ENCODE measurements at places on chromosomes 5 and 9.
A peak's percentile ranks its signal among the peaks of the same experiment; 100 is the strongest.

- no peak for DNase-seq
Measured at GRCh38 chr5:67435032-67435431, 238.4 kb upstream of the CD180 start.

DNA sequence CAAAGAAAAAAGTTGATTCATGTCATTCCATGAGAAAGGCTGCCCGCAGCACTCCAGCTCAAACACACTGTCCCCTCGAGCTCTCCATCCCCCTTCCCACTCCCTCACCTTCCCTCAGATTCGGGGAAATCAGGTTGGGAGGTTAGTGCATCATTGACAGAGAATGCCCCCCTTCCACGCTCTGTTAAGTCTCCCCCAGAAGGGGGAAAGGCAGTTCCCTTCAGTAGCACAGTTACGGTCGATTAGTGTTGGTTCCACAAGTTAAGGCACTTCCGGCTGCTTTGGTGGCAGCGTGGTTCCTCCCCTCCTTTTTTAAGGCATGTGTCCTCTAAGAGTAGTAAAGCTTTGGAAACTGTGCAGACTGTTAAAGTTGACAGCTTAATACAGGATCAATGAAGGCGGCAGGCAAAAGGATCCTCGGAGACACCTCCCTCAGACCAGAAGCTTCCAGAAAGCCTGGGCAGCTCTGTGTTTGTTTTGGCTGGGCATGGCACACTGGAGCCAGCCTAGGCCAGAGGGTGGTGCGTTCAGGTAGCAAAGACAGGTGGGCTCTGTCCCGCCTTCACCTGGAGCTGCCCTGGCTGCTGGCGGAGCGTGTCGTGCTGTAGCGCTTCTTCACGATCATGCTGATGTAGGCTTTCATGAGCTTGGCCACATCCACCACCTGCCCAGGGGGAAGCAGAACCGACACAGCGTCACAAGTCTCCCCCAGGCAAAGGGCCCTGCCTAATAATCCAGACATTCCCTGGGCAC is 49.5 kb upstream of the RETREG1 start:
- DNase-seq, result no peak

DNA sequence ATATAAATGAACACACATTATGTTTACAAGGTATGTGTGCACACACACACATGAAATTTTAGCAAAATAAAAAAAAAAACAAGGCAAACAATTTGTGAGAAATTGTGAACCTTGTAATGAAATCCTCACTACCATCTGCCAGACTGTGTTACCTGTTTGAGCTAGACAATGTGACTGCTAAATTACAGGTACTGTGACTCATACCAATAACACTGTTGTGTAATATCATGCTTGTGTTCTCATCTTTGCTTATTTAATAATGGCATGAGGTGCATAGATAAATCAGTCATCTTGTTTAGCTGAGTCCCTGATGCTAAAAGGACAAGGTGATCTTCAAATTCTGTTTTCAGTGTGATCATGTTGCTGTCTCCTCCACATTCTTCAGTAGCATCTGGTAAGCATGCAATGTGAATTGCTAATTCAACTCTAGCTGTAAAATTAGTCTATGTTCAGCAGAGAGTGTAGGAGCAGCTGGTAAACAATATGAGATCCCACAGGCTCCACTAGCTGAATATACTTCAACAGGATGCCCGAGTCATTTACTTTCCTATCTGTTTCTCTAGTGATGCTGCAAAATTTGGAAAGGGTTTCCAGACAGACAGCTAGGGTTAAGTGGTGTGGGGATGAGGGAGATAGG is 966.3 kb upstream of the C9orf72 start:
- DNase-seq, result no peak

DNA sequence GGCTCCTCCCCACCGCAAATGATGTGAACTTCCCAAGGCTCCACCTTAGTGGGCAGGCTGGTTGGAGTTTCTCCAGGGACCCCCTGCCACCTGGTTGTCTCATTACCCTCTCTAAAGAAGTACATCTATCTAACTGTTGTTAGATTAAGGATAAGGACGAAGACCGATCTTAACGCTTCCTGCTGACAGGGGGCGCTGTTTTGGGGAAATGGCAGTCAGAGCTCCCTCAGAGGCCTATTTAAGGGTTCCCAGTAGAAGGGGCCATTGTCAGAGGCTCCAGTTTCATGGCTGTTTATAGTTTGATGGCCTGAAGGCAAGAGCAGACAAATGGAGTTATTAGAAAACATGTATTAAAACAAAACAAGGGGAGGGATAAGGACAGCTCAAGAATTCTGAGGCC is 100.1 kb downstream of the SPEF2 start:
- peak; percentile 12 for DNase-seq

DNA sequence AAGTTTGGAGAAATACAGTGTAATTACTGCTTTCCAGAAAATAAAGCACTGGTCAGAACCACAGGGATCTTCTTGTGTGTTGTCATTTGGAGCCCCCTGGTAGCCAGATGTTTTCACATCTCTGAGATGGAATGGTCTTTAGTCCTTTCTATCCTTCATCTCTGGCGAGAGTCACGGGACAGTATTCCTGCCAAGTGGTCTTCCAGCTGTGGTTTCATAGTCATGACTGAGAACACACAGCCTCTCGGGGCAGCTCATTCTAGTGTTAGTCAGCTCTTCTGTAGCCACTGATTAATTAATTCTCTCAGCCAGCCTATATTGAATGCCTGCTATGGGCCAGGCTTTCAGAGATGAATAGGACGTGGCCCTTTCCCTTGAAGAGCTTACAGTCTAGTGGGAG is 34.1 kb downstream of the HMGXB3 start:
- no peak for DNase-seq

DNA sequence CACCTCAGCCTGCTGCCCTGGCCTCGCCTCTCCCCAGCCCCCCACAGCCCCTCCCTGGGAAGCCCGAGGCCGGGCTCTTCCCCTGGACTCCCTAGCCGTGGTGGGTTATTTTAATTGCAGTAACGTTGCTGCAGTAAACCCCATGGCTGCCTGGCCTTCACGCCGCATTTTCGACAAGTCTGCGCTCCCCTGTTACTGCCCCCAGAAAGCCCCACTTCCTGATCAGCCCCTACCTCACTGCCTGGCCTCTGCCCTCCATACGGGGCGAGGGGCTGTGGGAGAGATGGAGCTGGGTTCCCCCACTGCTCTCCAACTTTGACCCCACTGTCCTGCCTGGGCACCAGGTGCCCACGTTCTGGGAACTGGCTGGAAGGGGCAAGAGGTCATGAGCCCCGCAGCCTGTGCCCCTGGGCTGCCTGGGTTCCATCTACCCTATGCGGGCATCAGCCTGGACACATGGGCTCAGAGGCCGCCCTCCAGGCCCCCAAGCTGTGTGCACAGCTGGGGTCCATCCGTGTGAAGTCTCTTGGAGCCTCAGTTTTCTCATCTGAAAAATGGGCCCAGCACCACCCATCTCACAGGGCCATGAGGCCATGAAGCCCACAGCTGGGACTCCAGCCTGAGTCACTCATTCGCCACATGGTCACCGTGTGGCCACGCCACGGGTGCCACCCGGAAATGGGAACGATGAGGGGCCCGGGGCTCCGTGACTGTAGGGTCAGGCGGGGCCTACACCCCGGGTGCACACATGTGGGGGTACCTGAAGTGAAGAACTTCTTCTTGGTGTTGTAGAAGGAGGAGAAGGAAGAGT is 11.5 kb downstream of the EGFL7 start:
- no peak for DNase-seq

GRCh38 chr9:88237479-88237961 is 99.2 kb upstream of the SPATA31C2 start:
- DNase-seq, result no peak

- DNase-seq, result no peak
Measured at GRCh38 chr9:93954434-93955061, 607 bp downstream of the BARX1 start.

- no peak for DNase-seq
Measured at GRCh38 chr5:25701936-25702335, 1057.2 kb upstream of the CDH10 start.

DNA sequence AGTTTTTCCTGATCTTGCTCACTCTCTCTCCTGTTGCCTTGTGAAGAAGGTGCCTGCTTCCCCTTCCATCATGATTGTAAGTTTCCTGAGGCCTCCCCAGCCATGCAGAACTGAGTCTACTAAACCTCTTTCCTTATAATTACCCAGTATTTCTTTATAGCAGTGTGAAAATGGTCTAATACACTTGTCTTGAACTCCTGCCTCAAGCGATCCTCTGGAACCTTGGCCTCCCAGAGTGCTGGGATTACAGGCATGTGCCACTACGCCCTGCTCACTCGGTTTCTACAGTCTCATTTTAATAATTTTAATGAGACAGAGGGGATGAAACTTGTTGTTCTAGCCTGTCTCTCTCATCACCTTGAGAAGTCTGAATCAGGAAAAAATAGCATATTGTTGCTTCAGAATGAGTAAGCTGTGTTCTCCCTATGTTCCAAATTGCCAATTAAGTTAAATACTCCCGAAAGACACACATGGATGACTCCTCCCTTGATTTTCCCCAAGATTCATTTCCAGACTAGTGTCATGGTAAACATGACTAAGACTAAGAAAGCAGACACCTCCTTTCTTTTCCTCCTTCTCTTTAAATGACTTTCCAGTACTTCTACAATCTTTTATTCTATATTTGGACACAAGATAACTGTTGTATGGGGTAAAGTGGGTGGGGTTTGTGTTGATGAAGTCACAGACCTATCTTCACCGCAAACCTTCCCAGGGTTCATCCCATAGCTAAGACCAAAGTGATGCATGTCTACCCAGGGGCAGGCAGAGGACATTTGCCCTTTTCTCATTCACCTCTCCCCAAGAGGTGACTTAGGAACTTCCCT is 7.8 kb upstream of the DNAJC18 start:
- DNase-seq, result peak; percentile 56

GRCh38 chr9:123318202-123318601 is 37.8 kb upstream of the CRB2 start:
- DNase-seq, result no peak

- no peak for DNase-seq
Measured at GRCh38 chr5:161409471-161409870, 137.1 kb downstream of the GABRB2 start.

- DNase-seq, result no peak
Measured at GRCh38 chr5:9192266-9192665, 353.6 kb downstream of the SEMA5A start.

GRCh38 chr5:146208916-146209522 is 5.6 kb downstream of the RBM27 start:
- DNase-seq, result no peak

DNA sequence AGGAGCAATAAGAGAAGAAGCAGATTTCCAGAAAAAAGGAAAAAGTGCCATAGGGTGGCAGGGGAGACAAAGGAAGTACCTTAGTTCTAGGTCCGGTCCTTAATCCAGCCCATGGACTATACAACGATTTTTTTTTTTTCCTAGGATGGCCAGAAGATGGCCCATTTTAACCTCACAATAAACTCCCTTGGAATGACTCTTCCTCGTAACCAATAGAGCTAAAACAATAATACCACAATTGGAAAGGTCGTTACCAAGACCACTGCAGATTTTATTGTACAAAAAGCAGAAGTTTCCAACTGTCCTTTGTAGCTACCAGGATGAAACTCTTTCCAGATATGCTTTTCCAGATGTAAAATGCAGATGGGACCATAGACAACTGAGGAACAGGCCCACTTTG is 34.4 kb upstream of the SSBP2 start:
- no peak for DNase-seq

GRCh38 chr5:42944989-42945388 is 95.1 kb downstream of the ANXA2R start:
- DNase-seq, result no peak

GRCh38 chr5:174446988-174447387 is 277.4 kb upstream of the MSX2 start:
- no peak for DNase-seq

DNA sequence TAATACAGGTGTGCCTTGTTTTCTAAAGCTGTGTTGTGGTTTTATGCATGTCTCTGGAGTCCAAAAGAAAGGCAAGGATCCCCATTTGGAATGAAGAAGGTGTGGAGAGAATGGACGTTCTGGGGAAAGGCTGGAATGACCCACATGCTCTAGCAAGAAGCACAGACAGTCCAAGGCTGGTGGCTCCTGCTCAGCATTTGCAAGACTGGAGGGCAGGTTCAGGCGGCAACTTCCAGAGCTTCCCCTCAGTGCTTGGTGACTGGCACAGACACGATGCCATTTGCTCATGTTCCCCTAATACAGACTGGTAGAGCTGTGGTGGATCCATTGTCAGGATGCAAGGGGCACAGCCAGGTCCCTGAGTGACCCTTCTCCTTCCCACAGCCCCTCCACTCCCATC is 8.2 kb downstream of the SLC22A4 start:
- DNase-seq, result no peak

GRCh38 chr5:158297002-158297527 is 438.1 kb upstream of the CLINT1 start:
- no peak for DNase-seq

DNA sequence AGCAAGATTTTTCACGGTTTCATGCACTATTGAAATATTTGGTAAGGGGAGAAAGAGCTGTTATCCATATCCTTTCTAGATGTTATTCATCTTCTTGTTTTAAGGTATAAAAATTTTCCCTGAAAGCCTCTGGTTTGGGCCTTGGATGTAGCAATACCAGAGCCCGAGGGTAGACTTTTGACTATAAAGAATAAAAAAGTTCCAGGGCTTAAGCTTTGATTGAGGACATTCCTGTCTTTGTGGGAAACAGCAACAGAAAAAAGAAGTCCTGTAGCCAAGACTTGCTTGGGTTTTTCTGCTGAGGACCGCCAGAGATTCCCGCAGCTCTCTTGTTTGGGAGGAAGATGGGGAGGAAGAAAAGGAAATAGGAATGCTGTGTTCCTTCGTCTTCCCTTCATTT is 440.0 kb upstream of the WWC1 start:
- DNase-seq, result no peak

GRCh38 chr9:12853051-12853450 is 78.2 kb downstream of the LURAP1L start:
- no peak for DNase-seq

DNA sequence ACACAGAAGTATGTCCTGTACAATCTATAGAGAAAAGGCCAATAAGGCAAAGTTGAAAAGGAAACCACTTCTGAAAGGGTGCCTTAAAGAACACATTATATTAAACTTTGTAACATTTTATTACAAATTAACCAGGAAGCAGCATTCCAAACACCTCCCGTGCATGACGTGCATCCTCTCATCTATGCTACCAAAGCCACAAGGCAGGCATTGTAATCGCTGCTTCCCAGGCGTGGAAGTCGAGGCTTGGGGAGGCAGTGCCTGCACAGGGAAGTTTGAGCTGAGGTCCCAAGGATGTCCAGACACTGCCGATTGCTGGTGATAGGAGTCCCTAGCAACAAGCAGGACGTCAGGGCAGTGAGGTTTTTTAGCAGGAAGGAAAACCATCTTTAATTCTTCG is 44.3 kb upstream of the BARHL1 start:
- DNase-seq, result no peak

GRCh38 chr5:122516432-122516743 is 204.4 kb downstream of the SNCAIP start:
- DNase-seq, result no peak

Data from stimulated activated CD4-positive, alpha-beta T cell treated with anti-CD3 and anti-CD28 coated beads, Interleukin-1b, Interleukin-23, amount 100 ng/mL, for 48 hours (primary cell).